ENCODE measurements at places on chromosomes 3 and 15. TPM values are rescaled to one million over a fixed set of nuclear protein-coding genes. Genes with fewer than 3 reads are reported as not detected.
A peak's percentile ranks its signal among the peaks of the same experiment; 100 is the strongest.

- no peaks in the 10 kb centered on the region for H3K27me3 ChIP-seq
- no peak for DNase-seq
- no peaks in the 10 kb centered on the region for H3K4me1 ChIP-seq
- no peak overlapping the region for H3K4me3 ChIP-seq
- H3K36me3 ChIP-seq, result no peaks in the 10 kb centered on the region
Observed at GRCh38 chr3:64426551-64426950, 201.3 kb upstream of the PRICKLE2 start.

DNA sequence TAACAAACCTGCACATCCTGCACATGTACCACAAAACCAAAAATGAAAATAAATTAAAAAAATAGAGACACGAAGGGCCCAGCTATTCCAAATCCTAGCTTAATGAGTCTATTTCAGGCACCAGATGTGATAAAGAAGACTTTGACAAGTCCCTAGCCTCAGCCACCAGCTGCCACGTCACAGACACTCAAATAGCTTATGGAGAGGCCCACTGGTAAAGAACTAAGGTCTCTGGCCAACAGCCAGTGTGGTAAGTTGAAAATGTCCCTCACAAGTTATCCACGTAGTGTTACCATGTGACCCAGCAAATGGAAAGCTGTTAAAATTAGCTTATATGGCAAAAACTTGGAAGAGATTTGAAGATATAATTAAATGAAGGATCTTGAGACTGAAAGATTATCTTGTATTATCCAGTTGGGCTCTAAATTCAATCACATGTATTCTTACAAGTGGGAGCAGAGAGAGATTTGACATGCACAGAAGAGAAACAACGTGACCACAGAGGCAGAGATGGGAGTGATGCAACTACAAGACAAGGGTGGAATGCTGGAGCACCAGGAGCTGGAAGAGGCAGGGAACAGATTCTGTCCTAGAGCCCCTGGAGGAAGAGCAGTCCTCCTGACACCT, 10.9 kb downstream of the ACSBG1 start:
- H3K27me3 ChIP-seq, result no peaks in the 10 kb centered on the region
- no peaks in the 10 kb centered on the region for H3K36me3 ChIP-seq
- DNase-seq, result no peak
- peak overlapping the region; percentile 32 for H3K27ac ChIP-seq
- no peaks in the 10 kb centered on the region for H3K4me1 ChIP-seq

DNA sequence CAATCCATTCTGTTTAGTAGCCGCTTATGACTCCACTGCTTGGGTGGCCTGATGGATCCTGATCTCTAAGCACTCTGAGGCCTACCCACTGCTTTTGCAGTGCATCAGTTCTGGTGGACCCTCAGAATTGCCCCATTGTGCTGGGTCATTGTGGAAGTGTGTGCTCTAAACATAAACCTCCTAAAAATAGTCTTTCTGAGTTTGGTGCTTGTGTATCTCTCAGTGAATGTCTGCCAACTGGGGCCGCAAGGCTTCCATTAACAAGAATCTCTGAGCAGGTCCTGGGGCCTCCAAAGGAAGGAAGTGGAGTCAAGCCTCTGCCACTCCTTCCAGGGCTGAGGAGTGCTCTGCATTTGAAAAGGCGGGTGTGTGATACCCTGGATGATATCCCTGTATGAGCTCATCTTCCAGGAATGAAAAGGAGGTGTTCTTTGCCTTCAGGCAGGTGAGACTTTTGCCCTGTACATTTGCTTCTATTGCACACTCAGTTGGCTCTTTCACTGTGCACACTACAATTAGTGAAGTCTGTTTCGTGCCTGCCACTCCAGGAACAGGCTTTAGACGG, 80.0 kb upstream of the CACNA2D3 start:
- H3K36me3 ChIP-seq, result no peaks in the 10 kb centered on the region
- no peak overlapping the region for H3K4me3 ChIP-seq
- DNase-seq, result no peak
- H3K4me1 ChIP-seq, result no peaks in the 10 kb centered on the region

DNA sequence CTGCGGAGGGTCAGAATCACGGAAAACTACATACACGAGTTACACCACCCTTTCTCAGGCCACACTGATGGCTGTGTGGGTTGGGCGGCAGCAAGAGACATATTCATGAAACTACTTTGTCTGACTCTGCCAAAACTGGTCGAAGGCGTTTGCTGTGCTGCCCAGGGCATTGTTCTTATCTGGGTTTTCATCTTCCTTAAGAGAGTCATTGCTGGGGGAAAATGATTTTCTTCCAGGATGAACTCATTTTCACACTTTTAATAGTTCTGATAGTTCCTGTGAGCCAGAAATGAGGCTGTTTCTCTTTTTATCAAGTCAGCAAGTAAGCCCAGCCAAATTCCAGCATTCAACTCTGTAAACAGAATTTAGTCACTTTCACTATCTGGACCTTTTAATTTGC, 47.6 kb downstream of the TRIM71 start:
- peaks cover 9% of the 10 kb centered on the region for H3K27me3 ChIP-seq
- H3K4me1 ChIP-seq, result no peaks in the 10 kb centered on the region
- no peaks in the 10 kb centered on the region for H3K36me3 ChIP-seq
- no peak overlapping the region for H3K4me3 ChIP-seq

The DLL4 gene
- 3.5 TPM for total RNA-seq

The TTLL13 gene
- total RNA-seq, result 0.15 TPM

The ZNF620 gene
- 4.1 TPM for total RNA-seq

All from breast epithelium (tissue), 4 donors.